ENCODE measurements at places on chromosomes 16 and 17.

- no peak for DNase-seq
Observed at GRCh38 chr17:15659663-15660062, 24.4 kb downstream of the TRIM16 start.

DNA sequence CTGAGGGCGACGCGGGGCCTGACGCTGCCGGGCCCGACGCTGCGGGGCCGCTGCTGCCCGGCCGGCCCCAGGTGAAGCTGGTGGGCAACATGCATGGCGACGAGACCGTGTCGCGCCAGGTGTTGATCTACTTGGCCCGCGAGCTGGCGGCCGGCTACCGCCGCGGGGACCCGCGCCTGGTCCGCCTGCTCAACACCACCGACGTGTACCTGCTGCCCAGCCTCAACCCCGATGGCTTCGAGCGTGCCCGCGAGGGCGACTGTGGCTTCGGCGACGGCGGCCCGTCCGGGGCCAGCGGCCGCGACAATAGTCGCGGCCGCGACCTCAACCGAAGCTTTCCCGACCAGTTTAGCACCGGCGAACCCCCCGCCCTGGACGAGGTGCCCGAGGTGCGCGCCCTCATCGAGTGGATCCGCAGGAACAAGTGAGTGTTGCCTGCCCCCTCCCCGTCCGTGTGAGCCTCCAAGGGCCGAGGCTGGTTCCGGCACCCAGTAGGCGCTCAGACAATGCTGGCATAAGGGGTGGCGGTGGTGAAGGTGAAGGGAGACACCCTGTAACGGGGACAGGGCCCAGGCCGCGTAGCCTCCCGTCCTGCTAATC lies 676 bp downstream of the CPD start:
- DNase-seq = no peak

DNA sequence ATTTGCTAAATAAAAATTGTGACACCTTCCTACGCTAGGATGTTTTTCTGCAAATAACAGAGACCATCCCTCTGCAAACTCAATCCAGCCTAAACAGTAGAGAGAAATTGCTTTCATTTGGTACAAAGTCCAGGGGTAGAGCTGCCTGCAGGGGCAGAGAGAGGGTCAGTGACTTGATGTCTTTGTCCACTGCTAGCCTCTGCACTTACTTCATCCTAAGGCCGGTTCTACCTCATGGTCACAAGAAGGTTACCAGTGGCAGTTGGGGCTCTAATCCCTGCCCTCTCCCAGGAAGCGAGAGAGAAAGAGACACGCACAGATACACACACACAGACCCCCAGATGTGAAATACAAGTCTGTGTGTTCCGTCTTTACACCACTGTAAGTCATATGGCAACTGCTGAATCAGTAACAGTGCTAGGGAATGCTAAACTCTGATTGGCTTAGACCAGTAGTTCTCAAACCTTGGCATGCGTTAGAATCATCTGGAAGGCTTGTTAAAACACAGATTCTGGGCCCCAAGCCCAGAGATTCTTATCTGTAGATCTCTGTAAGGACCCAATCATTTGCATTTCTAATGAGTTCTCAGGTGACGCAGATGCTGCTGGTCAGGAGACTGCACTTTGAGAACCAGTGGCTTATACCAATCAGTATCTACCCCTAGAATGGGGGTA lies 13.1 kb upstream of the LPCAT2 start:
- DNase-seq = no peak

DNA sequence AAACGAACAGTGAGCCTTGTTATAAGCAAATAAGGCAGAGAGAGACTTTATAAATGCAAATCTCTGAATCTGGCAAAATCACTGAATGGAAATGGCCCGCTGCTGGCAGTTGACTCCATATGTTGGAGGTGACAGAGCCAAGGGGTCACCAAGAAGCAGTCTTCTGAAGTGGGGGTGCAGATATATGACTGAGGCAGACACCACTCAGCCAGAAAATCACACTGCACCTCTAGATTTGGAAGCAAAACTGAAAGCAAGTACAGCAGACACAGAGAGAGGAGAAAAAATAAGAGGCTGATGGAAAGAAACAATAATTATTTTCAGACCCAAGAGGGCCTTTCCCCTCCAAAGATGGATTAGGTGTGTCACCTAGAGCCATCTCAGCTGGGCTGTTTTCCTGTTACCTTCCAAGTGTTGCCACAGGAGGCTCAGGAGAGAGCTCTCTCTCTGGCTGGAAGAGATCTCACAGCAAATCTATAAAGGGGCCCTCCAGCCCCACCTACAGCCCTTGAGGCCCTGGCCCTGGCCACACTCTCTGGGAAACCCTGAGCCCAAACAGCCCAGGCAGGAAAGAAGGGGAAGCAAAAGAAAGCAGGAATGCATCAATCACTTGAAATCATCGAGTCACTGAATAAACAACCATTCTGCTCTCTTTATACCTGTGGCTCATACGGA lies 585.1 kb upstream of the PSMD7 start:
- no peak for DNase-seq

GRCh38 chr16:76265434-76266045 lies 11.7 kb upstream of the CNTNAP4 start:
- peak; percentile 17 for DNase-seq

- no peak for DNase-seq
Observed at GRCh38 chr17:74324521-74324920, 1.5 kb upstream of the KIF19 start.

- DNase-seq = no peak
Observed at GRCh38 chr16:16972831-16973230, 497.9 kb downstream of the XYLT1 start.
